ENCODE measurements at places on chromosomes 1 and 21.

DNA sequence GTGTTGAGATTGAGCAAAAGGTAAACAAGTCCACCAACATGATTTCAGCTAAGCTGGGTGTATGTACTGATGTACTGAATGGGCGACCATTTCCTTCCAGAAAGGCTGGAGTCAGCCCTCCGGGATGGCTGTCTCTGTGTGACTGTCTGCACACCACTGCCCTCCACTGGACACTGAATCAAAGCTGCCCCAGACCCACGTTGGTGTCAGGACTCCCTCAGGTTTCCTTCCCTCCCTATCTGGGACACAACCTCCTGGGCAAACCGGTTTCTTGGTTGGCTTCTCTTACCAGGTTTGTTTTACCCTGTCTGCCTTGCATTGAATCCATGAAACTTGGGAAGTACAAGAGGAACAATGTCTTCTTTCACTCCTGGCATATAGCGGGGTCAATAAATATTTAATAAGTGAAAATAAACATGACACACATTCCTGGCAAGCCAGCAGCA lies 5.3 kb upstream of the SRP9 start:
- peak; percentile 77 for DNase-seq

GRCh38 chr1:220754212-220754917 lies 6.2 kb downstream of the MTARC2 start:
- DNase-seq: no peak

GRCh38 chr1:61082311-61083012 lies at the start of gene NFIA:
NFIA (plus strand) TSS chr1:61082561.
- DNase-seq: no peak

GRCh38 chr1:202553560-202554038 lies 156.7 kb downstream of the SYT2 start:
- no peak for DNase-seq

DNA sequence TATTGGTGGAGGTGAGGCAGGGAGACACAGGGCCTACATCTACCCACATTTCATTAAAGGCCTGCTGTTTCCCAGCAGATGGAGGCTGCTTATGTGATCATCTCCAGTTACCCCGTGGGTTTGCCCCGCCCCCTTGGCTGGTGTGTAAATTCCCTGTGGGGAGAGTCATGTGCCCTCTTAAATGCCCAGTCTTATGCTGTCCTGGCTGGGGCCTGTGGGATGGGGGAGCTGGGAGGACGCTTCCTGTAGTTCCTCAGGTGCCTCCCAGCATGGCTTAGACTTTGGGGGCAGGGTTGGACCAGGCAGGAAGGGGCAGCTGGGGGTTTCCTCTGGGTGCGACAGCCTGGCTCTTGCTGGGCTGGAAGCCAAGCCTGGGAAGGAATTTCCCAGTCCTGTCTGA lies 15.5 kb upstream of the CITED4 start:
- peak; percentile 25 for DNase-seq

DNA sequence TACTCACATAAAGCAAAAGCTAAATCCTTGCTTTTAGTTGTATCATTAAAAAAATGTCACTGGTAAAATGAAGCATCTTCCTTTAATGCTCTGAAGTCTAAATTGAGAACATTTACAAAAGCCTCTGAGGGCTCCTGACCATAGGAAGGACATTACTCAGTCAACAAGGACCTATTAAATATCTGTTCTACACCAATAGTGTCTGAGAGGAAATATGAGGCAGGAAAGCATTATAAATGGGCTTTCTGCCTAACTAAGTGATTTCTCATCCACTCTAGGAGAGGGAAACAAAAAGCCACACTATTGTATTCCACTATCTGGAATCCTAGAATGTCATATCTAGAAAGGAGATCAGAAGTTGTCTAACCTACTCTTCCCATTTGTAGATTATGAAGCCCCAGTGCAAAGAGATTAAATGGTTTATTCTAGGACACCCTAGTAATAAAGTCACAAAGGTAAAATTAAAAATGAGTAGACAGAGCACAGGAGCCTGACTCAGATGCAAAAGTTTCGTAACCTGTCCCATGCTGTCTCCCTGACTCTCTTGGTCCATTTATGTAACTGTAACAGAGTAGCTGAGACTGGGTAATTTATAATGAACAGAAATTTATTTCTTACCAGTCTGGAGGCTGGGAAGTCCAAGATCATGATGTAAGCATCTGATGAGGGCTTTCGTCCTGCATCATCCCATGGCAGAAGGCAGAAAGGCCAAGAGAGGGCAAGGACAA lies 17.6 kb downstream of the RGS1 start:
- no peak for DNase-seq

GRCh38 chr1:173467426-173467825 lies 9.7 kb upstream of the PRDX6 start:
- no peak for DNase-seq

DNA sequence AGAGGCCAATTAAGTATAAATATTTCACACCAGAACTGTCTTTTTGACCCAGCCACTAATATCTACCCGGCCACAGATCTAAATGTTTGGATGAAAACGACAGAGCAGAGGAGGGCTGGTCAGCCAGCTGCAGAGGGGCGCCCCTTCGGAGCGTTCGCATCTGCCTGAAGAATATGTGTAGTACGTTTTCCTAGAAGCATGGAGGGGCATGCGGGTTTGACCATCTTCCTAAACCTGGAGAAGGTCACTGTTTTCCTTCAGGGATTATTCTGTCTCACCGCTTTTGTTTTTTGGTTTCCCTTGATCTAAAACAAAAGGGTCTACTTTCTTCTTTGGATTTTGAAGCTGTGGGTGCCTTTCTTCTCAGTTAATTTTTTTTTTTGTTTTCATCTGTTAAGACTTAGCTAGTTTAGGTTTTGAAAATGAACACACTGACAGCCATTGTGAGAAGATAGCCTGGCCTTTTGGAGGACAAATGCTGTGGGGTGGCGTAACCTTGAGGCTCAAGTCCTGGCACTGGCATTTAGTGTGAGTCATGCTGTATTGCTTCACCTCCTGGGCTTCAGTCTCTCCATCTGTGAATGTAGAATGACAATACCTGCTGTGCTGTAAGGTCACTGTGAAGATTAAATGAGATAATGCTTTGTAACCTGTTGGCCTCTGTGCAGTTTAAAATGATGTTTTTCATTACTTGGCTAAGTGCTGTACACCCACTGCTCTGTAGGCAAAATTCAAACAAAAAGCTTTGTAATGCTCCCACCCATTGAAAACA lies 74.1 kb upstream of the IRF2BP2 start:
- no peak for DNase-seq

DNA sequence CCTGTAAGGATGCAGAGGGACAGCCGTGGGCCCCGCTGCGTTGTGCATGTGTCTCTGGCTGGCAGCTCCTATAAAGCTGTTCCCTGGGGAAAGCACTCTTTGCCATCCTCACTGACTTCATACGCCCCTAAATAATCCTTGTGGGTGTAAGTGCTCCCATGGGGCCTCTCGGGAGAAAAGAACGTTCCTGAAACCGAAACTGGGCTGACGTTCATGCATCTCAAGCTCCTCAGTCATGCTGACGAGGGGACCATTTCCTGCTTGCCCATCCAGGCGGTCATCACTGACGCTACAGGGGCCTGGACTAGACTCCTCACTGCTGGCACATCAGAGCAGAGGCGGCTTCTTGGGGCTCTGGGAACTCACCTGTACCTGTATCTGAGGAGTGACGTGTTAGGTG lies 73.1 kb upstream of the USP24 start:
- DNase-seq: no peak

GRCh38 chr1:154962795-154963330 lies 1.3 kb upstream of the PYGO2 start:
- no peak for DNase-seq

GRCh38 chr1:156559797-156560385 lies 12.5 kb downstream of the IQGAP3 start:
- DNase-seq: no peak

GRCh38 chr1:160731990-160732389 lies 7.1 kb upstream of the SLAMF7 start:
- DNase-seq: no peak

- DNase-seq: no peak
Measured at GRCh38 chr1:107515702-107516101, 374.9 kb downstream of the NTNG1 start.

GRCh38 chr1:243713470-243714186 lies 136.4 kb downstream of the AKT3 start:
- DNase-seq: no peak

DNA sequence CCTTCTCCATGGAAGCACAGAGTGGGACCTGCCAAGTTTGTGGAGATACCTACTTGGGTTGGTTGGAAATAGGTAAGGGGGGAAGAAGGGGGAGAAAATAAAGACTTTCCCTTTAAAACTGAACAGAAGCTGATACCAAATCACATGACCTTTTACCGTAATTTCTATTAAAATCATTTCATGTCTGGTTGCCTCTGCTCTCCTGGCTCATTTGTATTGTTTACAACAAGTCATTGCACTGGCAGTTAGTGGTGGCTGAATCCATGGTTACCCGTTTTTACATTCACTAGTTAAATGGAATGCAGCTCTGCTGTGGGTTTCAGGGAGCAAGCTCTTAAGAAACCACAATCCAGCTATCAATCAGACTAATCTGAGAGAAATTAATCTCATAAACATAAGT lies 353.7 kb upstream of the ESRRG start:
- no peak for DNase-seq

DNA sequence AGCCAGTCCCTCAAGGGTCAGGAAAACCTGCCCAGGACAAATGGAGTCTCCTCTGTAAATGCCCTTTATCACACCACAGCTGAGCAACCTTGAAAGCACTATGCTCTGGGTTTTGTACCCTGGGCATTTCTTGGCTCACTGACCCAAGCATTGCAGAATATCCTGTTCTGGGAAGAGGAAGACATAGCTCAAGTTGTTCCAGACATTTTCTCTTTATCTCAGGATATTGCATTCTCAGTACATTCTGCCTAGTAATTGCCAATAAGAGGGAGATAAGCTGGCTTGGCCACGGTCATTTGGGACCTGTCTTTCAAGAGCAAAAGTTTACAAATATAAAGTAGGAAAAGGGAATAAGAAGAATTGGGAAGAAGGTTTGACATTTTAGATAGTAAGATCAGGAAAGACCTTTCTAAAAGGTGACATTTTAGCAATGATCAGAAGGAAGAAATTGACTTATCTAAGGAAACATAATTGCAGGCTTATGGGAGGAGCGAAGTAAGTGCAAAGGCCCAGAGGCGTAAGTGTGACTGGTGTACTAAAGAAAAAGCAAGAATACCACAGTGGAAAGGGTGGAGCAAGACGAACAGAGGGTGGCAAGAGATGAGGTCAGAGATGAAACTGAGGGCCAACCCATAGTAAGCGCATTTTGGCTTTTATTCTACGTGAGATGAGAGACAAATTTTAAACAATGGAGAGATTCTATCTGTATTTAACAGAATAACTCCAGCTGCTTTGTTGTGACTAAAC lies 394.0 kb upstream of the CXADR start:
- DNase-seq: no peak

GRCh38 chr1:5764464-5764863 lies 227.8 kb downstream of the NPHP4 start:
- DNase-seq: no peak

- no peak for DNase-seq
Measured at GRCh38 chr1:48588061-48588460, 116.1 kb upstream of the SPATA6 start.

DNA sequence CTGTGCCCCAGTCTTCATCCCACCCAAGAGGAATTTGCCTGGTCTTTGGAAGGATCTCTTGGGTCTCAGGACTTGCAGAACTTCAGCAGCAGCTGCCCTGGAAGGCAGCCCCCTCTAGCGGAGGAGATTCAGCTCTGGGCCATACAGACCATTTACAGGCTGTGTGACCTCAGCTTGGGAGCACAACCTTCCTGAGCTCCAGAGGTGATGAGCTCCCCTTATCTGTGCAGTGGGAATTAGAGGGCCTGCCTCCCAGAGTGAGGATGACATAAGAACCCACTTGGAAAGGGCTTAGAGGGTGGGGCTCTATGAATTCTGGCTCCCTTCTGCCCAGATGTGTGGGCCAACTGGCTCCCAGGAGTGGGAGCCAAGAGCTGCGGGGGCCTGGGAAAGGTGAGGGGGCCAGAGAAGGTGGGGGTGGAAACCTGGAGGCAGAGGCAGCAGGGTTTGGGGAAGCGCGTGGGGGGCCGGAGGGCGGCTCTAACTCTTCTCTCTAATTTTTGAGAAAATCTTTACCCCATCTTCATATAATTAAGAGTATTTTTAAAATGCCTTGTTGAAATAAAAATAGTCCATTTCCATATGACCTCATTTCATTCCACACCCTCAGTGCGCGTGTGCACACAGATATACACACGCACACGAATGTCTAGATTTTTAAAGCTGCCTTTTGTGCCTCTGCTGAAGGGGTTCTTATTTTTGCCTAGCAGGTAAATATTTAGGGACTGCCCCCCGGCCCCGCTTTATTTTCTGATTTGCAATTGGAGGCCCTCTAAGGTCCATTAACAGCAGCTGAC lies 21.5 kb downstream of the EPHB2 start:
- DNase-seq: no peak

DNA sequence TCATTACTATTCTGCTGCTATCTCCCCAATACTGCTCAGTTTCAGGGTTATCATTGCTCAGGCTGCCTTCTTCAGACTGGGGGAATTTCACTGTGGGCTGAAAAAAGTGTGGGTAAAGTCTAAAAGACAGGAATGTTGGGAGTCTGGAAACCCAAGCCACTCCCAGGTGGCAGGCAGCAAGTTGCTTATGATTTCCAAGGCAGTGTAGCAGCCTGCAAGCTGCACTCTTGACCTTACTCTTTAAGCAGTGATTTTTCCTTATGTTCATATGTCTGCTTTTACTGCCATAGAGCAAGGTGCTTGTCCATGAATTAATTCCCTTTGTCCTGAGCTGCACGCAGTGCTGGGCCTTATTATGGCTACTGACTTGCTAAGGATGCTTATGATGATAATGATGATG lies 53.1 kb downstream of the PHC2 start:
- DNase-seq: no peak

DNA sequence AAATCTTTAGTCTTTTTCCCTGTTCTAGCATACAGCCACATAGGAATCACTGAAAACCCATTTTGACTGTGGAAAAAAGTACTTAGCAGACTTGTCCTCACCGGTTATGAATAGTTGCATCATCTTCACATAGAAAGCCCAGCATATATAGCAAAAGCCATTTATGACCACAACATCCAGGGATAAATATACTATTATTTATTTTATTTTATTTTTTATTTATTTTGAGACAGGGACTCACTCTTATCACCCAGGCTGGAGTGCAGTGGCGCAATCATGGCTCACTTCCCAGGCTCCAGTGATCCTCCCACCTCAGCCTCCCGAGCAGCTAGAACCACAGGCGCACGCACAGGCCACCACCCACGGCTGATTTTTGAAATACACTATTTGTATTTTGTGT lies 175.3 kb downstream of the GALNT2 start:
- DNase-seq: no peak

DNA sequence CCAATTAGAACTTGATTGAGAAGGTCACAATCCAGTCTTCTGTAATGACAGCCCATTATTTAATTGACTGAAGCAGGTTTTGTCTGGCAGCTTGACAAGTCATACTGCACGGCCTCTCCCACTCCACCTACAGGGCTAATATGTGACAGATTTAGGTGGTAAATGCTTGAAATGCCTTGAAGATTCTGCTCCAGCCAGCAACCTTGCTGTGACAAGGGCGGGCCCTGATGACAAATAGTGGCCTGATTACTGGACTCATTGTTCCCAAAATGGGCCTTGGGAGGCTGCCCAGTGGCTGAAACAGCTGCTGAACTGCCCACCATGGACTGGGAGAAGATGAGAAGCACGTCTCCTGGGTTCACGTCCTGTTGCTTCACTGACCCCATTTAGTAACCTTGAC lies 30.0 kb upstream of the CRNN start:
- no peak for DNase-seq

All from hematopoietic multipotent progenitor cell (in vitro differentiated cells).